ENCODE measurements at places on chromosomes 13 and 19.

- DNase-seq = no peak
Observed at GRCh38 chr13:113853518-113854237, 10.2 kb downstream of the GAS6 start.

- no peak for DNase-seq
Observed at GRCh38 chr13:107210723-107211030, 642.7 kb upstream of the ARGLU1 start.

DNA sequence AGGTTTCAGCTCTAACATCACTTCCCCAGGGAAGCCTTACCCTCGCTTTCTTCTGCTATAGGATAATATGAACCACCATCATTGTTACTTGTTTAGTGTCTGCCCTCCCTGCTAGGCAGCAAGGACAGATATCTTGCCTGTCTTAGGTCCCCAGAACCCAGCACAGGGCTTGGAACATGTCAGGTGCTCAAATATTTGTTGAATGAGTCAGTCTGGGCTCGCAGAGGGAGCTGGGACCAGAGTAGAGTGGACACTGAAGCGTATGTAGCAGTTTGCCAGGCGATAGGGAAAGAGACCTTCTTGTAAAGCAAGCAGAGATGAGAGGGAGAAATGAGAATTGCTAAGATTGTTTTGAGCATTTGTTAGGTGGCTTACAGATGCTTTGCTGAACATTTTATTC lies 11.7 kb downstream of the BCKDHA start:
- DNase-seq = no peak

DNA sequence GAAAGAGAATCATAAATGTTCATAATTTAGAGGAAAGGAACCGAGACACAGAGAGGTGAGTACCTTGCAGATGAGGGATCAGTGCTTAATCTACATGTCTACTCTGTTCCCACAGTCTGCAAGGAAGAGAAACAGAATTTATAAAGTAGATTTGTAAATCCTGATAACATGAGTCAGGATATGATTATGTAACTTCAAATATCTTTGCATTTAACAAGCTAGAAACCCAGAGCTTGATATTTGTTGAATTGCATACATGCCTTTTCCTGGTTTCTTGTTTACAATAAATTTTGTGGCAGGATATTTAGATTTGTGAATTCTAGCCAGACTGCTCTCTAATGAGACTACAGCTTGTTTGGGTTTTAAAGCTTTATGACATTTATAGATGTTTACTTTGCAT lies 219.2 kb downstream of the ENOX1 start:
- no peak for DNase-seq

- DNase-seq = no peak
Observed at GRCh38 chr19:9835507-9835949, 410 bp downstream of the PIN1 start.

GRCh38 chr13:101917475-101917810 lies 465.0 kb downstream of the ITGBL1 start:
- no peak for DNase-seq

DNA sequence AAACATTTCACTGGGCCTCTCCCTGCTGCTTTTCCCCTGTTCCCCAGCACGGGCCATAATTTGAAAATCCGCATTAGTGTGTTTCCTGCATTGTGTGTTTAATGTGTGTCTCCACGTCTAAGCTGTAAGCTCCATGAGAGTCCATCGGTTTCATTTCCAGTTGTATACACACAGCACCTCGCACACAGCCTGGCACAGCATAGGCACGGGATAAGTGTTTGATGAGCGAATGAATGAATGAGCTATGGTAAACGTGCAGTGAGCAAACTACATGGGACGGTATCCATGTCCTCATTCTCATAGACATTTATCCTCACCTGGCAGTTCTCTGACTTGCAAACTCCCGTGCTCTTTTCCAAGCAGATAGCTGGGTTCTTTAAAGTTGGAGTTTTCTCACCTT lies 106.1 kb downstream of the RAB20 start:
- DNase-seq = no peak

GRCh38 chr13:31968473-31968872 lies 63.1 kb upstream of the FRY start:
- DNase-seq = no peak

GRCh38 chr19:47226426-47227351 lies 4.3 kb downstream of the BBC3 start:
- peak; percentile 73 for DNase-seq

- no peak for DNase-seq
Observed at GRCh38 chr19:56199687-56200086, 2.1 kb upstream of the ZSCAN5B start.

DNA sequence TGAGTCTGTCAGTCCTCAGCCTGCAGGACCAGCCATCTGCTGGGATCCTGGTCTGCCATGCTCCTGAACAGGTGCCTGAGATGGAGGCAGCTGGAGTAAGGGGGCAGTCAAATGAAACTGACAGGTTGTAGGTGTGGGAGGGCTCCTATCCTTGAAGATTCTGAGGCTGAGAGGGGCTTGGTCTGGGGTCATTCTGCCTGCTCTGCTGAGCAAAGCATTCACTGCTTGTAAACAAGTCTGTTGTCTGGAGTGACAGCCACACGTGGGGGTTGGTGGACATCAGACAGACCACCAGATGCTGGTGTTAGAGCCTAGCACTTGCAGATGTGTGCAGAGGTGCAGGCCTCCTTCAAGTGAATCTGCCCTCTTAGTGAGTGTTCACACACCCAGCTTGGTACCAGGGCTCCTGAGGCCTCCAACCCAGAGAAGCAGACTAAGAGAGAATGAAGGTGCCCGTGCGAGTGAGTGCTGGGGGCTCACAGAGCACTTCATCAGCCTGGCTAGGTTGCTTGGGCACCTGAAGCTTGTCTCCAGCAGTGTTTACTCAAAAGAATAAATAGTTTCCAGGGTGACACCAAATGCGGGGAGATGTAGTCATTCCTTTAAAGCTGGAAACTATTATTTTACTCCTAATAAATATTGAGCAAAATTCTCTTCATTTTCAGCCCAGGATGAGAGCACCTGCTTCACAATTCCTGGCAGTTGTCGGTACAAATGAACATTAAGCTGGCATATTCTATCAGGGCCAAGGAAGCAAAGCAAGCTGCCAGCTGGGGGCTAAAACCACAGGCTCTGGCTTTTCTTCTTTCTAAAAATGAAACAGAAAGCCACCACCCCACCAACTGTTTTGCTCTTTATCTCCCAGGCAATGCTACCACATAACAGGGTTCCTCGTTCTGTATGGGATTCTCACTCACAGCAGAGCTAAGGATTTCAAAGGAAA lies 82.3 kb downstream of the RNASEH2B start:
- DNase-seq = no peak

DNA sequence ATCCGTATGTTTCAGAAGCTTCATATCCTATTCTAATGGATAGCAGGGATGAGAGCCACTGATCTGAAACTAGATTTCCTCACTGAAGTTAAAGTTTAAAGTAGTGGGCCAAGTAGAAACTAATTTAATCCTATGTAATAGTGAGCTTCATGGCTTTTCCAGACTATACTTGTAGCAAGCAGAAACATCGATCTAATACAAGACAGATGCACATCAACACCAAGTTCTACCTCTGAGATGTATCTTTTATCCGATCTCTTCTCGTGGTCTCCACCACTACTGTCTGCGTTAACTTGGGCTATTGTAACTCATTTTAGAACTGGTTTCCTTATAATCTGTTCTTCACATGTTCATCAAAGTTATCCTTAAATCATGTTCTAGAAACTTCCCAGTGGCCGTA lies 3.1 kb downstream of the ERCC5 start:
- no peak for DNase-seq

GRCh38 chr19:49543032-49543431 lies 15.2 kb downstream of the RCN3 start:
- no peak for DNase-seq

GRCh38 chr13:25468325-25469168 lies 96.8 kb downstream of the ATP8A2 start:
- DNase-seq = no peak
